ENCODE measurements at places on chromosomes 16 and 17. TPM values are rescaled to one million over a fixed set of nuclear protein-coding genes. Genes with fewer than 3 reads are reported as not detected.

Gene OR1A1
- not detected for total RNA-seq

Gene DNAAF1
- 0.64 TPM for total RNA-seq

Gene FTSJ3
- 49.4 TPM for total RNA-seq

Gene PRDM7
- total RNA-seq, result not detected

Gene DYNC1LI2
- total RNA-seq, result 66.9 TPM

Gene PITPNM3
- 0.20 TPM for total RNA-seq

Gene ITGA3
- total RNA-seq, result 501 TPM

Gene KRTAP3-2
- not detected for total RNA-seq

Gene ZDHHC7
- total RNA-seq, result 107 TPM

Gene TEPSIN
- 7.2 TPM for total RNA-seq

Gene RNF43
- 2.6 TPM for total RNA-seq

Gene SLFN11
- 0.03 TPM for total RNA-seq

Gene IGFALS
- not detected for total RNA-seq

Gene KRT28
- total RNA-seq, result not detected

Gene MMP25
- not detected for total RNA-seq

Gene ETV4
- 36.0 TPM for total RNA-seq

Gene TP53TG3F
- total RNA-seq, result not detected

Gene CRYM
- 20.5 TPM for total RNA-seq

Data from Caki2 (cell line).